ENCODE measurements at places on chromosomes 2 and 18.
A peak's percentile ranks its signal among the peaks of the same experiment; 100 is the strongest.

- DNase-seq, result no peak
Observed at GRCh38 chr2:68367953-68368653, 3.0 kb downstream of the PLEK start.

DNA sequence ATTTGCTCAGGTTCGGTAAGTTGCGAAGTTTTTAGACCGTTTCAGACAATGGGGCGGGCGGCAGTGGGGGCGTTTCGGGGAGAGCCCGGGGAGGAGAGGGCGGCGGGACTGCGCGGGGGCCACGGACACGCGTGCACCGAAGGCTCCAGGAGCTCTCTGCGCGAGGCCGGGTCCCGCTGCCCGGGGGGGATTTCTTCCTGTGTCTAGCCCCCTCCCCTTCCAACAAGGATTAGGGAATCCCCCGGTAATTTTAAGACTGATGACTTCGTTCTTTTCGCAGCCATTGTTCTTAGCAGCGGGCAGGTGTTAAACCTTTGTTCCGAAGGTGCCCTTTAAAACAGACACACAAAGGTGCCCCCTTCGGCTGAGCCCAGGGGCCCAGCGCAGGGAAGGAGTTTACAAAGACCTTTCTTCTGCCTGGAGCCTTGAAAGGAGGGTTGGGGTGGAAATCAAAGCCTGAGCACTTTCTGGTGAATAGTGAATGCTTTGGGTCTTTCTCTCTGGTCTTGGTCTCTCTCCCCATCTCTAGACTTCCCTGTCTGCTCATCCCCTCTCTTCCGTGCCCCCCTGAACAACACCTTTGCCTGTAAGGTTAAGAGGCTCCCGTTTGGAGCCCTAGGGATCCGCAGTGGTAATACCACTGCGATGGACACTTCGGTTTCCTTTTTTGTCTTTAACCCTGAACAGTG lies 2.1 kb downstream of the TRIB2 start:
- DNase-seq, result peak; percentile 9

GRCh38 chr2:10141736-10142639 lies 19.4 kb downstream of the RRM2 start:
- DNase-seq, result no peak

DNA sequence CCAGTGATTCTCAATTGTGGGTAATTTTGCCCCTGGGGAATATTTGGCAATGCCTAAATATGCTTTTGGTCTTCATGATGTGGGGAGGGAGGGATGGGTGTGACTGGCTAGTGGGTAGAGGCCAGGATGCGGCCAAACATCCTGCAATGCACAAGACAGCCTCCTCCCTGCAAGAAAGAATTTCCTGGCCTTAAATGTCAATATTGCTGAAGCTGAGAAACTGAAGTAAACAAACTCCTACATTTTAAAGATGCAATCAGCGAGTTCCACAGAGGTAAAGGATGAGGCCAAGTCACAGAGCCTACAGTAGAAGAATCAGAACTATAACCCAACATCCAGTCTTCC lies 272.9 kb upstream of the EPHA4 start:
- no peak for DNase-seq

- no peak for DNase-seq
Observed at GRCh38 chr2:208568203-208568602, 161.6 kb downstream of the PTH2R start.

GRCh38 chr2:207394203-207394781 lies 135.5 kb upstream of the CREB1 start:
- no peak for DNase-seq

- no peak for DNase-seq
Observed at GRCh38 chr2:219512524-219513216, 1.6 kb upstream of the ASIC4 start.

DNA sequence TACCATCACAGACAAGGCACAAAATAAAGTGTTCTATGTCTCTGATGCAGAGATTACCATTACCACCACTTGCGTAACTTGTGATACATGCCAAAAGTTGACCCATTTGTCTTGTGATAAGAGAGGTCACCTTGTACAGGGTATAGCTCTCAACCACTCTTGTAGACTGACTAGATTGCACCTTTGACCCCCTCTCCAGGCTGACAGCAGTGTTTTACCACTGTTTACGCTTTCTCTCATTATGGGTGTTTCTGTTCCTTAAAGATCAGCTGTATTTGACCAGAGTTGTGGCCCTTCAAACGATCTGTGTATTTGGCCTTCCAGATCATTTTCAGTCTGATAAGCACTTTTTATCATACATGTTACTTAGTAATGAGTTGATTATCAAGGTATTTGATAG lies 215.7 kb upstream of the HNMT start:
- DNase-seq, result no peak

Measured in effector CD8-positive, alpha-beta T cell (primary cell).